ENCODE measurements at places on chromosomes 3 and 15. TPM values are rescaled to one million over a fixed set of nuclear protein-coding genes. Genes with fewer than 3 reads are reported as not detected.

The RARRES1 gene
- 8.4 TPM for total RNA-seq

The LPCAT4 gene
- 80.6 TPM for total RNA-seq

The SST gene
- not detected for total RNA-seq

The DLL4 gene
- 11.1 TPM for total RNA-seq

The CSNK1G1 gene
- 6.3 TPM for total RNA-seq

GRCh38 chr3:156368189-156368588 is 186.7 kb downstream of the SSR3 start:
- DNase-seq: no peak
- H3K4me3 ChIP-seq: no peak overlapping the region
- H3K27ac ChIP-seq: no peak overlapping the region
- H3K27me3 ChIP-seq: peaks cover 5% of the 10 kb centered on the region

GRCh38 chr3:163490119-163490518 is 1588.2 kb downstream of the SI start:
- no peak for DNase-seq
- H3K4me1 ChIP-seq: no peaks in the 10 kb centered on the region
- H3K4me3 ChIP-seq: no peak overlapping the region
- H3K27me3 ChIP-seq: no peaks in the 10 kb centered on the region

DNA sequence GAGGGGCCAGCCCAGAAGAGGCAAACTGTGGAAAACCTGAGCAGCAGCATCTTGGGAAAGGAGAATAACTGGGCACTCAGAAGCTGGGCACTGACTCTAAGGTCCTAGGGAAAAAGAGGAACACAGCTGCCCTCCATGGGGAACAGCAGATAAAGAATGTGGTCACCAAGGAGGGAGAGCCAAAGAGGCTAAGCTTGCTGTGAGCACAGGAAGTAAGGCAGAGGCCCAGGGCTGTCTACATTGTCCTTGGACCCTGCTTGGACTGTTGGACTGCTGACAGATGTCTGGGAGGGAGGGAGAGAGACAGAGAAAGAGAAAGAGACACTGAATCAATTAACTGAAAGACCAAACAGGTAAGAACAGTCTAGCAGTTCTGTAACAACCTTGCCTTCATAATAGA is 4.5 kb upstream of the MNS1 start:
- DNase-seq: no peak
- H3K27ac ChIP-seq: no peak overlapping the region
- H3K27me3 ChIP-seq: peaks cover 40% of the 10 kb centered on the region
- no peaks in the 10 kb centered on the region for H3K36me3 ChIP-seq
- no peak overlapping the region for H3K4me3 ChIP-seq

DNA sequence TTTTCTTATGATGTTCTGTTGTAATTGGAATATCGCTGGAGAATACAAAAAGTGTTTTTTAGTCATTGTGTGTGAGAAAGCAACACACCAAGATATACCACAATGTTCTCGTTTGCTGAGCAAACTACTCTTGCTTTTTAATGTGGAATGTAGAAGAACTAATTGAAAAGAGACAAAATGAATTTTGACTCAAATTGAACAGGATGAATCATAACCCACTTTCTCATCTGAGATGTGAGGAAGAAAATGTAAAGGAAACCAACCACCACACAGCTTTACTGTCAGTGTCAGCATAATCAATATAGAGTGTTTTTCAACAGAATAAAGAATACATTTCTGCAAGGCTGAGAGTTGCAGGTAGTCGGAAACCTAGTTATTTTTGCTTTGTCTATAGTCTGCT is 448.8 kb upstream of the TPRG1 start:
- no peak overlapping the region for H3K4me3 ChIP-seq
- H3K27me3 ChIP-seq: no peaks in the 10 kb centered on the region
- H3K27ac ChIP-seq: no peak overlapping the region
- no peaks in the 10 kb centered on the region for H3K36me3 ChIP-seq
- peaks cover 17% of the 10 kb centered on the region for H3K4me1 ChIP-seq

DNA sequence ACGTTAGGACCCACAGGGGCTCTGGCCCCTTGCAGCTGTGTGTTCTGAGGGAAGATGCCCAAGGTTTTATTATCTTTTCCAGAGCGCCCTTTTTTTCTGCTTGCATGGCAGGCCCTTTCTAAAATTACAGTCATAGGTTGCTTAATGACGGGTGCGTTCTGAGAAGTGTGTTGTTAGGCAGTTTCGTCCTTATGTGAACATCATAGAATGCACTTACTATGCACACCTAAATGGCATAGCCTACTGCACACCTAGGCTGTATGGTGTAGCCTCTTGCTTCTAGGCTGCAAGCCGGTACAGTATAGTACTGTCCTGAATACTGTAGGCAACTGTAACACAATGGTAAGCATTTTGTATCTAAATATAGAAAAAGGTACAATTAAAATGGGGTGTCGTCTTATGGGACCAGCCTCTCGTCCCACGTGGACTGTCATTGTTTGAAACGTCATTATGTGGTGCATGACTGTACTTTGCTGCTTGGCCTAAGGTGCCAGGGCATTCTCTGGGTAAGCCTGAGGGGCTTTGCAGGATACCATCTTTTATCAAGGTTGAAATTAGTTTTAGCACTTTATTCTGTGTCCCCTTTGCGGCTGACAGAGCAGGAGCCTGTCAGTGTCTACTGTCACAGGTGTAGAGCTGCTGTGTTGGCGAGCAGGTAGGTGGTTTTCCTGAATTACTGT is 10.9 kb downstream of the KLF13 start:
- H3K36me3 ChIP-seq: no peaks in the 10 kb centered on the region
- no peak overlapping the region for H3K4me3 ChIP-seq
- H3K27ac ChIP-seq: peak overlapping the region; percentile 100
- peaks cover 99% of the 10 kb centered on the region for H3K4me1 ChIP-seq
